Effector memory CD8-positive, alpha-beta T cell (primary cell): ENCODE measurements at places on chromosomes 4 and X.

- DNase-seq = no peak
These were observed 60.0 kb downstream of the SLC9B1 start for GRCh38 chr4:102959496-102959895.

GRCh38 chr4:169716677-169717076 is 41.1 kb downstream of the HPF1 start:
- no peak for DNase-seq

- no peak for DNase-seq
These were observed 5.8 kb downstream of the VMA21 start for GRCh38 chrX:151402719-151403390.

DNA sequence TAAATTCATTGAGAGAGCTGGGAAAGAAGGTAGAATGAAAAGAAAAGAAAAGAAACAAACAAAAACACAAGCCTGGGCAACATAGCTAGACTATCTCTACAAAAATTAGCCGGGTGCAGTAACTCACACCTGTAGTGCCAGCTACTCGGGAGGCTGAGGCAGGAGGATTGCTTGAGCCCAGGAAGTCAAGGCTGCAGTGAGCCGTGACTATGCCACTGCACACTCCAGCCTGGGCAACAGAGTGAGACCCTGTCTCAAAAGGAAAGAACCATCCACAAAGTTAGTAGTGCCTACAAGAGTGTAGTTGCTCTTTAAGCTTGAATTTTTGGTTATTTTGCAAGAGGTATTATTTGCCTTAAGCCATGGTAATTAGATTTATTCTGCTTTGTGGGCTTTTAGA is 157.7 kb downstream of the CBR4 start:
- no peak for DNase-seq

- no peak for DNase-seq
These were observed 140.4 kb downstream of the ZNF518B start for GRCh38 chr4:10316851-10317250.

GRCh38 chr4:150126201-150126863 is 48.1 kb downstream of the DCLK2 start:
- no peak for DNase-seq

DNA sequence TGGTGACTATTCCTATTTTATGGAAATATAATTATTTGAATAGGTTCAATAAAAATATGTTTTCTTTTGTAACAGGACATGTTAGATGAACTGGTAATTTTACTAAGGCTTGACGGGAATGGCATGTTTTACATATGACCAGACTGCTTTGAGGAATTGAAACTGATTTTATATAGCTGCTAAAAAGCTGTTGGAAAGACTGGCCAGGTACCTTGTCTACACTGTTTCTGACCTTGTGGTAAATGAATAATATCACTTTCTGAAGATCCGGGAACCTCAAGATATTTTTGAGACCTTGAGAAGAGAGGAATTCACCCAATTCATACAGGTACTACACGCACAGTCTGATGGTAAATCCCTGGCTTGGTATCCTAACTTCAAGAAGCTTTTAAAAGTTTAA is 42.1 kb upstream of the USP46 start:
- no peak for DNase-seq

- no peak for DNase-seq
These were observed 321.2 kb upstream of the SPOCK3 start for GRCh38 chr4:167555338-167556022.

GRCh38 chrX:96578781-96579180 is 105.9 kb upstream of the DIAPH2 start:
- no peak for DNase-seq

GRCh38 chr4:58453956-58454355 is 1343.8 kb upstream of the IGFBP7 start:
- DNase-seq = no peak

- no peak for DNase-seq
These were observed 40.7 kb downstream of the ANXA3 start for GRCh38 chr4:78592088-78592783.

DNA sequence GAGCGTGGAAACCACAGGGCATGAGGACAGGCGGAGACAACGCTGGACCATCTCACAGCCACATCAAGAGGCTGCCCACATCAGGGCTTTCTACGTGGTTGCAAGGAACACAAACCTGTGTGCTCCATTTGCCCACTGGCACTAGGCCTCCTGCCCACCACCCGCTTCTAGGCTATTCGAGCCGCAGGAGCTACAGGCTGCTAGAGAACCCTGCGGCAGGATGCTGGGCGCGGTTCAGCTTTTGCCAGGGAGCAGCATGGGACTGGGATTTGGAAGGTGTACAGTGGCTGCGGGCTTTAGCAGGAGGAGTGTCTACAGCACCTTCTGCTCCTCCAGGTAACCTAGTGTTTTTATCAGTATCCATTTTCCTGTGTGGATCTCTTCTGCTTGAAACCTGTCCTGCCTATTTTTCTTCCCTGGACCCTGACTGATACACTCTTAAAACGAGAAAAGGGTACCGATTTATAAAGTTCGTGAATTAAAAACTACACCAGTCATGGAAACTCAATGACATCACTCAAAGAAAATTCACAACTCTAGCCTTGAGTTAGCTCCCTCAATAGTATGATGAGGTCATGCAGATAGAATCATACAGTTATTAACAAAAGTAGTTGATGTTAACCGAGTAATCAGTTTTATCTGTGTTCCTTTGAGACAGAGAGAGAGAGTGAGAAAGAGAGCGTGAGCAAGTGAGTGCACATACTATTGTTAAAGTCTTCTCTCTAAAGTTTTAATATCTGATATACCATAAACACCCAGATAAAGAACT is 12.8 kb downstream of the NOP14 start:
- DNase-seq = no peak
